ENCODE measurements at places on chromosomes 5 and 9.

- no peak for DNase-seq
Observed at GRCh38 chr5:142561029-142561428, 124.9 kb downstream of the FGF1 start.

DNA sequence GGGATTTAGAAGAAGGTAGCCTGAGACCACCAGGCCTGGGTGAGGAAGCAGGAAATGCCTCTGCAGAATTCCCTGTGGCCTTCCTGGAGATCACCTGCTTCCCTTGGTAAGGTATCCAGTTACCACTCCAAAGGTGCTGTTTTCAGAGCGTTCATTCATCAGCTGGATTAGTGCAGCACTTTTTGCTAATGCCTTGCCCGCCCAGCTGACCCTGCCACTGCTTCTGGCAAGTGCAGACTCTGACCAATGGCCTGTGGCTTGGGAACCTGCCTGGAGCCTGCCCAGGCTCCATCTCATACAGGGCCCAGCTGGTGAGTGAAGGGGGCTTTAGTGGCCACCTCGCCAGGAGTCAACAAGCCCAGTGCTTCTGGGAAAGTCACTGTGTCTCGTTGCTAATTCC, 48.6 kb downstream of the FOXI1 start:
- no peak for DNase-seq

GRCh38 chr9:123775289-123776284, 154.3 kb downstream of the DENND1A start:
- no peak for DNase-seq

GRCh38 chr9:10661994-10662393, 49.2 kb upstream of the PTPRD start:
- no peak for DNase-seq

- DNase-seq, result no peak
Observed at GRCh38 chr9:106626936-106627335, 236.0 kb upstream of the ZNF462 start.

GRCh38 chr9:36156116-36156515, 13.1 kb upstream of the CCIN start:
- no peak for DNase-seq

GRCh38 chr9:75953218-75953617, 62.7 kb downstream of the PCSK5 start:
- DNase-seq, result no peak

- DNase-seq, result no peak
Observed at GRCh38 chr5:59583151-59583809, 310.2 kb downstream of the PDE4D start.

DNA sequence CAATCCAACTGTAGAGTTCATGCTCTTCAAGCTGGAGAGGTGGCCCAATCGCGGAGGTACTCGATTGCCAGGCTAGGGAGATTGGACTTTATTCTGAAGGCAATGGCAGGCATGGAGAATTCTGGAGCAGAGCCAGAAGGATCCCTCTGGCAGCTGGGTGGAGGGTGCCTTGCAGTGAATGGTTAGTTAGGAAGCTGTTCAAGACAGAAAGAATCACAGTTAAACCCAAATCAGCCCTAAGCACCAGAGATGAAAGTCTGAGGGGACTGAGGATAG, 182.4 kb downstream of the RGS3 start:
- no peak for DNase-seq

DNA sequence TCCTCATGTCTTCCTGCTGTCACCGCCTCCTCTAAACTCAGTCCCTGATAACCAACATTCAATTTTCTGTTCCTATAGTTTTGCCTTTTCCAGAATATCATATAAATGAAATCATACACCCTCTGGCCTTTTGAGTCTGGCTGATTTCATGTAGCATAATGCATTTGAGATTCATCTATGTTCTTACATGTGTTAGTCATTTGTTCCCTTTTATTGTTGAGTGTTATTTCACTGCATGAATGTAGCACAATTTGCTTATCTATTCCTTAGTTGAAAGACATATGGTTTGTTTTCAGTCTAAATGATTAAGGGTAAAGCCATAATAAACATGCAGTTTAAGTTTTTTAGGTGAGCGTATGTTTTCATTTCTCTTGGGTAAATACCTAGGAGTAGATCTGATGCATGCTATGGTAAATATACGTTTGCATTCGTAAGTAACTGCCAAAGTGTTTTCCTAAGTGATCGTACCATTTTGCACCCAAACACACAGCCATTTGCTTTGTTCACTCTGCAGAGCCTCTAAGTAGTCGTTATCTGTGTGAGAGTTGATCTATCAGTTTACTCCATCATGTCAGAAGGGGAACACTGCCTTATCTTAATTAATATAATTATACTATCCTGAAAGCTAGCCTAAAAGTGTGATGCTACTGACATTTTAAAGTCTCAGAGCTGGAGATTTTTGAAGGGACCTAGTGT, 460.8 kb downstream of the DMAC1 start:
- no peak for DNase-seq

- peak; percentile 50 for DNase-seq
Observed at GRCh38 chr9:112925058-112925641, 34.5 kb upstream of the SLC46A2 start.

DNA sequence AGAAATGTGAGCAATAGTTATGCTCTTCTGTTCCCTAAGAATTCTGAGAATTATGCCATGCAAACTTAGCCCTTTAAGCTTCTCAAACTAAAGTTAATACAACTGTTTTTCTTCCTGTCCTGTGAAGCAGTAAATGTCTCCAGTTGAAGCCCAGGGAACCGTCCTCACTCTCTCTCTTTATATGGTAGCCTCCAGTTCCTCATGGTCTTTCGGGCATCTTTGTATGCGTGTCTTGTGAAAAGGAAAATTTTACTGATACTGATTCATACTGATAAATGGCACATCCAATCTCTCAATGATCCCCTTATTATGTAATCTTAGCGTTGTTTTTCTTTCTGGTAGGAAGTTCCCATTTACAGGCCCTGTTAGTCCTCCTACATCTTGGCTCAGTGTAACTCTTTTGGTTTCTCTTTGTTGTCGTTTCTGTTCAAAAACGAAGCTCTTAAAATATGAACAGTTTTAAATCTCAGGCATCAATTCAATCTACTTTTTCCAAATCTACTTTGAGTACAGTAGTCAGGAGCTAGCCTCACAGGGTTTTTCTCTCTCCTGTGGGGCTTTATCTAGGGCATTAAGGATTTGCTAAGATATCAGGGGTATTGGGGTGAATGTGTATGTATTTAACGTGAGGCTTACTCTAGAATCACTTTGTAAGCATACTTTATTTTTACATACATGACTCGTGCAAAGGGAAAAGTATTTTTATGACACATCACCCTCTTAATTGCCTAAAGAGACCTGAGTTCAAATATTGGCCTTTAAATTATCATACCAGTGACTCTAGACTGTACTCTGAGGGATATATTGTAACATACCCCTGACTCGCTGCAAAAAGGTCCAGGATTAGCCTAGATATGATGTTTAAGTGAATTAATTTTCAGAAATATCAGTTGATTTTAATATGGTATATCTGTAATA, 258.0 kb downstream of the NR3C1 start:
- no peak for DNase-seq

GRCh38 chr9:21311889-21312288, 6.8 kb upstream of the IFNA5 start:
- no peak for DNase-seq

GRCh38 chr5:99308131-99308530, 379.3 kb upstream of the CHD1 start:
- no peak for DNase-seq

GRCh38 chr9:95726756-95727155, 148.7 kb upstream of the ERCC6L2 start:
- peak; percentile 45 for DNase-seq

DNA sequence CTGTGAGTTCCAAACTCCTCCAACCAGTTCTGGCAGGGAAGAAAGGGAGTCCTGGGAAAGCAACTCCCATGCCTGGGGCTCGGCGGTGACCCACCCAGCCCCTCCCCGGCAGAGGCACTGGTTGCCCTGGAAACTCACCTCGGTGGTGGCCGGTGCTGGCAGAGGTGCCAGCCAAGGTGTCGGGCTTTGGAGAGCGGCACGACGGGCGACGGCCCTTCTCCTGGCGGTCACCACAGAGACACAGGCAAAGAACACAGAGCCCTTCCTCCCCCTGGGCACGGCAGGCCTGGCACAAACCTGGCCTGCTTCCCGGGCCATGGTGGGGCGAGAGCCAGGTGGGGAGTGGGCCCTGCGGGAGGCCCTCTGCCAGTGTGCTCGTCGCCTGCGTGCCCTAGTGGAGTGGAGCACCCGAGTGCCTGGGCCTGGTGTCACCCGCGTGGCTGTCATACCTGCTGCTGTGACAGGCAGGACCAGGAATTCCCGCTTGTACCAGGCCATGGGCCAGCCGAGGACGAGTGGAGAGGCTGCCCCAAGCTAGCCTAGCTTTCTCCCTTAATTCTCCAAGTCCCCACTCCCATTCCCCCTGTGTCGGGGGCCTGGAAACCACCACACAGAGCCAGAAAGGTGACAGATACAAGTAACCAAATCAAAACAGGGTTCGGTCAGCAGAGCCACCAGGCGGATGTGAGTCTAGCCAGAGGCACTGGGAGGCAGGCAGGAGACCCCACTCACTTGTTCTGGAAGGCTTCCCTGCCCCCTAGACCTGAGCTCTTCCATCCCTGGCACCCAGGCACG, 8.2 kb upstream of the RALGDS start:
- no peak for DNase-seq

GRCh38 chr5:126972062-126972895, 58.1 kb downstream of the MARCHF3 start:
- no peak for DNase-seq

DNA sequence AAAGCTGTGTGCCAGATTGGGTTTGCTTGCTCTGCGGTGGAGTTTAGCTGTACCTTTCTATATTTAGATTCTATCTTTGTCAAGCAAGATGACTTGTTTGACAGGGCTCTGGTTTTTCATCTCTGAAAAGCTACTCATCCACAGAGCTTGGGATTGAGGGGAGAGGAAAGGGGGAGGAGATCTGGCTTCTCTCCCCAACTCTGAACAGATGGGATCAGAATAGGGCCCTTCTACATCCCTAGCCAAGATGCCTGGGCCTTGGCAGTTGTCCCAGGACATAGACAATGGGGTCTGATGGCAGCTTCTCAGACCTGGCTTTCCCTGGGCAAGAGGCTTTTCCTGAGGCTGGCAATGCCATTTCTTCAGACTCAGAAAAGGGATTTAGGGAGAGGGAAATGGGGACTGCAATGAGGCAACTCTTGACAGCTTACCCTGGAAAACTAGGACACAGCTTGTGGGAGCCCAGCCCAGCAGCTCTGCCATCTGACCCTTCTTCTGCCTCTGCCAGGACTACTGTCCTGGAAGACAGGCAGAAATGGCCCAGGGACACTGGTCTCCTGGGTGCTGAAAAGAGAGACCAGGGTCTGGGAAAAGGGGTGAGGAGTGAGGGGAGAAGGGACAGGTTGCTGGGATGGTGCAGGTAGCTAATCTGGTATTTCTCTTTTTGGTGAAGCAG, 50.2 kb upstream of the ASTN2 start:
- DNase-seq, result no peak

DNA sequence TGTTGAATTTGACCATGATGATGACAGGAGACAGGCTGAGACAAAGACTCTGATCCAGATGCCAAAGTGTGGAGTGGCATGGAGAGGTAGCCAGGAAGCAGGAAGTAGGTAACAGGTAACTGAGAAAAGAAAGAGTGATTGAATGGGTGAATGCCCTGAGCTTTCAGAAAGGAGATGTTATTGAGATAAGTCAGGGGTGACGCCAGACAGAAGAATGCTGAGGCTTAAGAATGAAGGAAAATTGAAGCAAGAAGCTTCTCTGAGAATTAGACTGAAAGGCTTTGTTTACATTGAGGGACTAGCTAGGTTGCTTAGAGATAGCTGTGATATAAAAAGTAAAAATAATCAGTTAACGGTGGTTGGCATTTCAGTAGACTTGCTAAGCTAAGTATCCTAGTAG, 165.7 kb downstream of the PSAT1 start:
- DNase-seq, result no peak

DNA sequence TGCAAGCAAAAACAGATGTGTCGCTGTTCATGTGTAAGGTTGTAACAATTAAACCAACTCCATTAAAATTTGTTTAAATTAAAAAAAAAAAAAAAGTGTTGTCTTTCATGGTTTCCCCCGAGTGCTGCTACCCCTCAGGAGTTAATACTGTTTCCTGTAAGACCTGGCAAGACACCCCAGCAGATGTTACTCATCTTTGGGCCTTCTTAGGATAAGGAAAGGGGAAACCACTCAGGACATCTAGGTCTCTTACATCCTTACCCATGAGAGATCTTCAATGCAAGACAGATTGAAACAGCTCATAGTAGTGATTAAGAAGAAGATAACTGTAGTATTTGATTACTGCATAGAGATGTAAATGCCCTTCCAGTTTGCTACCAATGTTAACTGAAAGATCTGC, 33.5 kb upstream of the F2R start:
- DNase-seq, result no peak

DNA sequence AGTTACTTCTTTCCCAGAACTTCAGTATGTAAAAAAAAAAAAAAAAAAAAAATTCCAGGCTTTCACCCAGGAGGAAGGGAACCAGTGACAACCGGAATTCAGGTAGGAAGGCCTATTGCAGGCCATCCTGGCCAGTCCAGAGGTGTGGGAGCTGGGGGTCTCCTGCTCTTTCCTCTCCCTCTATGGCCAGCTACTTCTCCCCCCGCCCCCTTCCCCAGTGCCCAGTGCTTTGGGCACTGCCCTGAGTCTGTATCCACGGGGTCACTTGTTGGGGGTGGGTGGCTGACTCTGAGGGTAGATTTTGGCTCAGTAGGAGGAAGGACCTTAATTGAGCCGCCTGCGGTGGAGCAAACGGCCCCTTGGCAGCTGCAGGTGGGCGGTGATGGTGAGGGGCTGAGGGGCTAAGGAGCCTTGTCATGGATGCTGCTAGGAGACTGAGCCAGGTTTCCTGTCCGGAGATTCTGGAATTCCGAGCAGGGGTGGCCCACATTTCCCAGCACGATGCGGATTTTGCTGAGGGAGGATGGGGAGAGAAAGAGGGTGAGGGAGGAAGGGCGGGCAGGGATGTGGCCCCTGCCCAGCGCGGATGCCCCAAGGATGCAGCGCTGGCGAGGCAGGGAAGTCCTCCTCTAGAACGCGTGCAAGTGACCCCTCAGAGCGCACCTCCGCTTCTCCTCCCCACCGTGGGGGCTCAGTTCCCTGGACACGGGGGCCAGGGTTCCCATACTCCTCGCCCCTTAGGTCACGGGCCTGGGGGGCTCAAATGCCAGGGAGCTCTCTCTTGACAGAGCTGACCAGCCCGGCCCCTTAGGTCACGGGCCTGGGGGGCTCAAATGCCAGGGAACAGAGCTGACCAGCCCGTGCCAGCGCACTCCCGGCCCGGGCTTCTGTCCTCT, 1.2 kb upstream of the PHF2 start:
- no peak for DNase-seq

DNA sequence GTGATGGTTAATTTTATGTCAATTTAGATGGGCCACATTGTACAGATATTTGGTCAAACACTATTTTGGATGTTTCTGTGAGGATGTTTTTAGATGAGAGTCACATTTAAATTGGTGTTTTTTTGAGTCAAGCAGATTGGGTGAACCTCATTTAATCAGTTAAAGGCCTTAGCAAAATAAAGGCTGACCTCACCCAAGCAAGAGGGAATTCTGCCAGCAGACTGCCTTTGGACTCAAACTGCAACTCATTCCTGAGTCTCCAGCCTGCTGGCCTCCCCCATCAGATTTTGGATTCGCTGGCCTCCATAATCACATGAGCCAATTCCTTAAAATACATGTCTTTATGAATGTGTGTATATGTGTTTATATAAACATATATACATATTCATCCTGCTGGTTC, 282.7 kb upstream of the POU5F2 start:
- DNase-seq, result no peak

- no peak for DNase-seq
Observed at GRCh38 chr9:122360891-122361290, 9.9 kb upstream of the PTGS1 start.

Data from HS-5 (cell line).